Caco-2 (cell line): ENCODE measurements at places on chromosomes 16 and 17. TPM values are rescaled to one million over a fixed set of nuclear protein-coding genes. Genes with fewer than 3 reads are reported as not detected.

EVI2A gene
- not detected in 2 replicates for total RNA-seq

SPAG9 gene
- total RNA-seq, result 130 and 142 TPM in 2 replicates

- peak overlapping the region; percentile 80 for H3K27ac ChIP-seq
- peaks cover 25% of the 10 kb centered on the region for H3K36me3 ChIP-seq
- H3K4me1 ChIP-seq, result peaks cover 47% of the 10 kb centered on the region
- no peak overlapping the region for H3K4me3 ChIP-seq
- no peaks in the 10 kb centered on the region for H3K27me3 ChIP-seq
Observed at GRCh38 chr17:16442141-16442540, 26.8 kb downstream of the TRPV2 start.

DNA sequence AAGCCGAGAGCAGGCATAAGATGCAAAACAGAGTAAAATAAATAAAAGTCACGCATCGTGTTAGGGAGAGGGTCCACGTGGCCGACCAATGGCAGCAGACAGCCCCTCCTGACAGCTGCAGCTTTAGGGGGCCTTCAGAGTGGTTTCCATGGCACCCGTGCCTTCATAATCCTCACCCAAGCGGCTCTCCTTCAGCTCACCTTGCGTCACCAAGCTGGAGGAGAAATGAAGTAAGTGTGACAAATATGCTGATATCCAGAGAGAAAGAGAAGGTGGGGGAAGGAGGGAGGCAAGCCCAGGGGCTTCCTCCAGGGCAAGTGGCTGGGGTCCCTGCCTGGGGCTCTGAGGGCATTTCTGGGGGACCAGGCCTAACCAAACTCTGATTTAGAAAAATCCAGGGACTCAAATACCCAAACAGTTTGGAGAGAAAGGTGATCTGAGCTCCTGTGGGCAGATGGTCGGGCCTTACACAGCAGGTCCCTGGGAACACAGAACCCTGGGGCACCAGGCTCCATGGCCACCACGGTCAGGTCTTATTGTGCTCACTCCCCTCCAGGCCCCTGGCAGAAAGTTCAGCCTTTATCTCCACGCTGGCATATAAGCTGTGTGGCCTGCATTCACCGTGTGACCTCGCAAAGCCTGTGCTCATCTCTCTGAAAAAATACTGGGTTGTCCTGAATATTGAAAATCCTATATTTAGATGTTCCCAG lies 80.7 kb upstream of the TNRC6C start:
- peaks cover 3% of the 10 kb centered on the region; the same call in 1 of the 2 replicates for H3K27me3 ChIP-seq
- H3K27ac ChIP-seq, result no peak overlapping the region
- H3K4me1 ChIP-seq, result no peaks in the 10 kb centered on the region
- no peak overlapping the region for H3K4me3 ChIP-seq

- no peak for DNase-seq
- H3K36me3 ChIP-seq, result no peaks in the 10 kb centered on the region
- H3K4me1 ChIP-seq, result peaks cover 2% of the 10 kb centered on the region
- H3K27me3 ChIP-seq, result no peaks in the 10 kb centered on the region
- no peak overlapping the region for H3K4me3 ChIP-seq
Observed at GRCh38 chr17:35428229-35428628, 4.1 kb downstream of the SLFN12 start.

GRCh38 chr17:8369944-8370343 lies 6.6 kb downstream of the KRABD2 start:
- H3K36me3 ChIP-seq, result no peaks in the 10 kb centered on the region
- no peak overlapping the region for H3K4me3 ChIP-seq
- H3K4me1 ChIP-seq, result no peaks in the 10 kb centered on the region
- H3K27me3 ChIP-seq, result no peaks in the 10 kb centered on the region
- no peak overlapping the region for H3K27ac ChIP-seq

DNA sequence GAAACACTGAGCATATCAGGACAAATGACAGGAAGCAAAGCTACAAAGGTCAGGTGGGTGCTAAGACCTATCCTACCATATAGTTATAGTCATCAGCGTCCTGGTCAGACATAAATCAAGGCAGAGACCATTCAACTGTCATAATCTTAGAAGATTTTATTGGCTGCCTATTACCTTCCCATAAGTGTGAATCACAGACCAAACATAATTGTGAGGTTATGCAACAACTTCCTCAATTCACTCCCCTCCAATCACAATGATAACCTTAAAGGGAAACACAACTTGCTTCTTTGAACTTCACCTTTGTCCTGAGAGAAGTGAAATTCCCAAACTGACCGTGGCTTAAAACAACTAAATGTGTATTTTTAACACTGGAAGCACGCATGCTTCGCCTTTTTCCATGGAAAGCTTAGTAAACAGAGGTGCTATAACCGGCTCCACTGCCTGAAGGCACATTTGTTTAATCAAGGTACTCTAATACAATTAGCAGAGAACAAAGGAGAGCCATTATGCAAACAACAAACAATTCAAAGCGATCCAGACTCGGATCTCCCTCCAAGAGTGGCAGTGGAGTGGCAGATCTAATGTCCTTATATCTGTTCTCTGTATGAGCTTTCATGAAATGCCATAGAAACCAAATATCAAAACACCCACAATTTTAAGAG lies 84.9 kb downstream of the TMEM114 start:
- no peak overlapping the region for H3K4me3 ChIP-seq
- 0 out of 2 replicates have a peak, but pooled peaks cover 6% of the 10 kb centered on the region for H3K4me1 ChIP-seq
- no peak overlapping the region for H3K27ac ChIP-seq
- no peaks in the 10 kb centered on the region for H3K36me3 ChIP-seq
- DNase-seq, result no peak

GRCh38 chr16:50050802-50051201 lies 15.0 kb upstream of the HEATR3 start:
- H3K27me3 ChIP-seq, result no peaks in the 10 kb centered on the region
- no peaks in the 10 kb centered on the region for H3K4me1 ChIP-seq
- H3K4me3 ChIP-seq, result no peak overlapping the region
- no peak for DNase-seq
- no peak overlapping the region for H3K27ac ChIP-seq
